Naive thymus-derived CD4-positive, alpha-beta T cell (primary cell): ENCODE measurements at places on chromosomes 12 and 14.

- H3K27ac ChIP-seq: peak overlapping the region; percentile 85
- H3K4me1 ChIP-seq: peaks cover 95% of the 10 kb centered on the region
- peak; percentile 55 for DNase-seq
- H3K36me3 ChIP-seq: no peaks in the 10 kb centered on the region
These were observed 58.9 kb downstream of the BCL11B start for GRCh38 chr14:99213101-99213500.

GRCh38 chr12:117685110-117685926, 283.5 kb downstream of the KSR2 start:
- no peaks in the 10 kb centered on the region for H3K36me3 ChIP-seq
- no peaks in the 10 kb centered on the region for H3K27me3 ChIP-seq
- no peak overlapping the region for H3K4me3 ChIP-seq
- no peak for DNase-seq
- H3K27ac ChIP-seq: no peak overlapping the region

GRCh38 chr12:9888665-9889273, 7.5 kb downstream of the KLRF2 start:
- DNase-seq: no peak
- H3K36me3 ChIP-seq: no peaks in the 10 kb centered on the region
- H3K27ac ChIP-seq: no peak overlapping the region
- no peaks in the 10 kb centered on the region for H3K27me3 ChIP-seq
- no peak overlapping the region for H3K4me3 ChIP-seq
- H3K4me1 ChIP-seq: no peaks in the 10 kb centered on the region

DNA sequence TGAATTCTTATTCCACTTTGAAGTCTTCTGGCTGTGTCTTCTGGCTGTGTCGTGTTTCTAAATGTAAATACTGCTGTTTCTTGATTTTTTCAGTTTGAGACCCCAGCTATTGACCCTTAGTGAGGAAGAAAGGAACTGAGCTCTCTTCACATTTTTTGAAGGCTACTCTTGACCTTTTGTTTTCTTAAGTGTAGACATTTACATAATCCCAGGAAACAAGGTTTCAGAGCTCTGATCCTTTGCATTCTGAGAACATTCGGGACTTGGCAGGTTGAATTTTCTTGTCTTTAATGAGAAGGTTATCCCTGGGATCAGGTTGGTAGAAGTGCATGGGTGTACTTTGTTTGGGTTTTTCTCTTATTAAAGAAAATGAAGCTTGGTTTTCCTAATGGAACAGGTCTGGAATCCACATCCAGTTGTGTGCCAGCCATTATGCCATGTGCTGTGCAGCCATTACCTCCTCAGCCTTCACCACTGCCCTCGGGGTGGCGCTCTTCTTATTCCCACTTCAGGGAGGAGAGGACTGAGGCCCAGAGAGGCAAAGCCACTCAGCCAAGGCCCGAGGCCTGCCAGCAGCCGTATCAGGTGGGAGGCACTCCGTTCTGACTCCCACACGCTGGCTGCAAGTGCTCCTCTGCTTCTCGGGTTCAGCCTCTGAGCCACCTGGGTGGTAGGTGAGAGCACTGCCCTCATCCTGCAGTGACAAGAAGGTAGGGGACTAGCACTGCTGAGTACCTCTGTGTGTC, 120.9 kb downstream of the BEGAIN start:
- no peaks in the 10 kb centered on the region for H3K36me3 ChIP-seq
- no peaks in the 10 kb centered on the region for H3K27me3 ChIP-seq
- no peak overlapping the region for H3K4me3 ChIP-seq
- DNase-seq: no peak
- H3K27ac ChIP-seq: no peak overlapping the region

DNA sequence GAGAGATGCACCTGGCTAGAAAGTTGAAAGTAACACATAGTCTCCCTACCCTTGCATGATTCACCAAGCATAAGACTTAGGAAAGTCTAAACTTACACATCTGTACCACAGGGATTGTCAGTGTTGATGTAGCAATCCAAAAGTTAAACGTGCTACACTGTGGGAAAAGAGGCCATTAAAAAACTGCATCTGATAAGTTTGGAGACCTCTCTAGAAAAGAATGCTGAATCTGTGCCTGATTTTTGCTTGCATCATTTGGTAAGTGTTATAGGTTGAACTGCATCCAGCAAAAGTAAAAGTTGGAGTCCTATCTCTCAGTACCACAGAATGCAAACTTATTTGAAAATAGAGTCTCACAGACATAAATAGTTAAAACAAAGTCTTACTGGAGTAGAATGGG, 126.6 kb downstream of the SLC6A15 start:
- no peaks in the 10 kb centered on the region for H3K27me3 ChIP-seq
- DNase-seq: no peak
- no peaks in the 10 kb centered on the region for H3K36me3 ChIP-seq
- H3K4me3 ChIP-seq: no peak overlapping the region
- H3K27ac ChIP-seq: no peak overlapping the region

GRCh38 chr14:84969501-84969900, 560.4 kb upstream of the FLRT2 start:
- H3K27me3 ChIP-seq: no peaks in the 10 kb centered on the region
- no peak overlapping the region for H3K4me3 ChIP-seq
- no peaks in the 10 kb centered on the region for H3K4me1 ChIP-seq
- no peak for DNase-seq

GRCh38 chr12:64010069-64010686, 165.7 kb downstream of the SRGAP1 start:
- H3K4me1 ChIP-seq: no peaks in the 10 kb centered on the region
- no peaks in the 10 kb centered on the region for H3K27me3 ChIP-seq
- H3K4me3 ChIP-seq: no peak overlapping the region
- no peak for DNase-seq
- no peak overlapping the region for H3K27ac ChIP-seq
- H3K36me3 ChIP-seq: no peaks in the 10 kb centered on the region

DNA sequence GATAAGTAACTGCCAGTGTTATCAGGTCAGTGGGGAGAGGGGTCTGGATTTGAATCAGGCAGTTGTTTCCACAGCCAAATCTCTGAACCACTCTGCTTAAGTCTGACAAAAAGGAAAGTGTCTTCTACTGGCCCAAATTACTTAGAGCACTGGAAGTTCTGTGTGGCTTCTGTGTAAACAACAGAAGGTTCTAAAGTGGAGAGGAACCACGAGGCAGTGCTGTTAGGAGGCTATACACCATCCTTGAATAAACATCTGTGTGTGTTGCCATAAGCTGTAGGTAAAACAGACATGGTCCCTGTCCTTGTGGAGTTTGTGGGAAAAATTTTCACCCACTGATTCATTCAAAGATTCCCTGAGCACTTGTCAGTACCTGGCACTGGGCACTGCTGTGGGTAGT, 50.0 kb downstream of the GALNT4 start:
- H3K4me1 ChIP-seq: peaks cover 16% of the 10 kb centered on the region
- H3K4me3 ChIP-seq: no peak overlapping the region
- no peaks in the 10 kb centered on the region for H3K36me3 ChIP-seq
- no peaks in the 10 kb centered on the region for H3K27me3 ChIP-seq

- H3K4me1 ChIP-seq: no peaks in the 10 kb centered on the region
- H3K27me3 ChIP-seq: no peaks in the 10 kb centered on the region
- H3K27ac ChIP-seq: no peak overlapping the region
- H3K4me3 ChIP-seq: no peak overlapping the region
- H3K36me3 ChIP-seq: no peaks in the 10 kb centered on the region
These were observed 165.0 kb upstream of the GZMB start for GRCh38 chr14:24798911-24799462.

GRCh38 chr12:41697161-41697560, 447.5 kb downstream of the GXYLT1 start:
- no peaks in the 10 kb centered on the region for H3K4me1 ChIP-seq
- H3K36me3 ChIP-seq: no peaks in the 10 kb centered on the region
- H3K27me3 ChIP-seq: no peaks in the 10 kb centered on the region
- H3K27ac ChIP-seq: no peak overlapping the region
- DNase-seq: no peak
- H3K4me3 ChIP-seq: no peak overlapping the region

GRCh38 chr12:27779416-27779919, 565 bp upstream of the KLHL42 start:
- peaks cover 12% of the 10 kb centered on the region for H3K4me1 ChIP-seq
- no peak for DNase-seq
- peak overlapping the region; percentile 76 for H3K27ac ChIP-seq
- H3K36me3 ChIP-seq: no peaks in the 10 kb centered on the region
- no peaks in the 10 kb centered on the region for H3K27me3 ChIP-seq

- H3K27ac ChIP-seq: no peak overlapping the region
- no peak for DNase-seq
- H3K4me3 ChIP-seq: no peak overlapping the region
- H3K27me3 ChIP-seq: no peaks in the 10 kb centered on the region
- no peaks in the 10 kb centered on the region for H3K4me1 ChIP-seq
These were observed 23.9 kb downstream of the IFNG-AS1 start for GRCh38 chr12:68013181-68013580.

DNA sequence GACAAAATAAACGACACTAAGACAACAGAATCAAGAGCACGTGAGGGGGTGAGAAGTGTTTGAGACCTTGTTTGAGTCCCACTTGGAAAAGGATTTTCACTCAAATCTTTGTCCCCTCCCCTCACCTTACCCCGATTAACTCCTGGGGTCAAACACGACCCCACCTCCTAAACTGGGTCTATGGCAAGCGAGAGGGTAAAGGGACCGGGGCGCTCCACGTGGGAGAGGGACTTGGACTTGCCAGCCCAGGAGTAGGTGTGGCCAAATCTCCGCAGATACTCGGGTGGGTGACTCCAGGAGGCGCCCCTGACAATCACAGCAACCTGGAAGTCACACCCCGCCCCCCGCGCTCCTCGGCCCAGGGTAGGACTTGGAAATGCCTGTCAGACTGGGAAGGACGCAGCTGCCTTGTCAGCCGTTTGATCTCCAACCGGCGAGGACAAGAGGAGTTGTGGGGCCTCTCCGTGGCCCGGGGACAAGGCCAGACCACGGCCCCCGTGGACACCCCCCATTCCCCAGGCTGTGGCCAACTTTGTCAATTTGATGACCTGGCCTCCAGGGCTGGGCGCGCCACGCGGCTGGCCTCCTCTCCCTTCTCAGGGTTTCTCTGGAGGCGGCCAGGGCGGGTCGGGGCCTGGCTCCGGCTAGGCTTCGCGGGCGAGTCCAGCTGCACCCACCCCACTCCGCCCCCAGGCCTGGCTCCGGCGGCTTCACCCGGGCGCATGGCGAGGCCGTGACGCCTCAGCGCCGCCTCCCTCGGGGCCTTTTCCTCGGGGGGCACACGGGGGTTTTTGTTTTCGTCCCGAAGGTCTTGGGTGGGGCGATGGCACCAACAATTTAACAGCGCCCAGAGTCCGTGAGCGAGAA, 1.1 kb upstream of the BCL11B start:
- peaks cover 6% of the 10 kb centered on the region for H3K4me1 ChIP-seq
- no peak for DNase-seq
- peak overlapping the region; percentile 98 for H3K27ac ChIP-seq
- no peaks in the 10 kb centered on the region for H3K27me3 ChIP-seq
- H3K36me3 ChIP-seq: no peaks in the 10 kb centered on the region
- peak overlapping the region; percentile 94 for H3K4me3 ChIP-seq

DNA sequence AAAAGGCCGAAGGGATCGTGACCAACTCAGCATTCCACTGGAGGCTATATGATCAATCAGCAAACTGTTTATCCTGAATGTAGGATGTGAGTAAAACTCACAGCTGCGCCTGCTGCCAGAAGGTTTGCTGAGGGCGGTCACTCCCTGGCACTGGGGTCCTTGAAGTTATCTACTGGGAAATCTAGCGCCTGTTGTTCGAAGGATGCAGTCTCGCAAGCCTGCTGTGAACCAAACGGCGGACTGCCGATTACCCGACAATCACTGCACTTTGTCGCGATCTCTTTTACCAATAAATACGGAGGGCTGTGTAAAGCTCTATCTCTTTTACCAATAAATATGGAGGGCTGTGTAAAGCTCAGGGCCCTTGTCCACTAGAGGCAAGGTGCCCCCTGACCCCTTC, 12.9 kb downstream of the DDX51 start:
- no peak overlapping the region for H3K4me3 ChIP-seq
- no peaks in the 10 kb centered on the region for H3K4me1 ChIP-seq
- no peak overlapping the region for H3K27ac ChIP-seq
- H3K36me3 ChIP-seq: peaks cover 18% of the 10 kb centered on the region
- DNase-seq: no peak

GRCh38 chr14:34324363-34324795, 137.7 kb downstream of the SPTSSA start:
- H3K27ac ChIP-seq: no peak overlapping the region
- no peaks in the 10 kb centered on the region for H3K27me3 ChIP-seq
- no peaks in the 10 kb centered on the region for H3K36me3 ChIP-seq
- peak; percentile 37 for DNase-seq
- no peak overlapping the region for H3K4me3 ChIP-seq
- no peaks in the 10 kb centered on the region for H3K4me1 ChIP-seq

GRCh38 chr12:4472046-4472445, 26.4 kb upstream of the FGF6 start:
- H3K4me1 ChIP-seq: no peaks in the 10 kb centered on the region
- H3K27ac ChIP-seq: no peak overlapping the region
- no peaks in the 10 kb centered on the region for H3K36me3 ChIP-seq
- no peaks in the 10 kb centered on the region for H3K27me3 ChIP-seq
- DNase-seq: no peak
- H3K4me3 ChIP-seq: no peak overlapping the region

- no peaks in the 10 kb centered on the region for H3K27me3 ChIP-seq
- no peak overlapping the region for H3K27ac ChIP-seq
- no peak overlapping the region for H3K4me3 ChIP-seq
- H3K4me1 ChIP-seq: no peaks in the 10 kb centered on the region
- no peaks in the 10 kb centered on the region for H3K36me3 ChIP-seq
- no peak for DNase-seq
These were observed 108.1 kb downstream of the ERC1 start for GRCh38 chr12:1099158-1099557.

- no peaks in the 10 kb centered on the region for H3K36me3 ChIP-seq
- no peaks in the 10 kb centered on the region for H3K4me1 ChIP-seq
- no peak for DNase-seq
- H3K4me3 ChIP-seq: no peak overlapping the region
- no peak overlapping the region for H3K27ac ChIP-seq
- no peaks in the 10 kb centered on the region for H3K27me3 ChIP-seq
These were observed 557.4 kb downstream of the FLRT2 start for GRCh38 chr14:86087377-86087776.

GRCh38 chr12:5556946-5557673, 125.2 kb downstream of the NTF3 start:
- no peak overlapping the region for H3K4me3 ChIP-seq
- no peaks in the 10 kb centered on the region for H3K36me3 ChIP-seq
- no peaks in the 10 kb centered on the region for H3K4me1 ChIP-seq
- DNase-seq: no peak

GRCh38 chr14:93994919-93995682, 2.0 kb upstream of the CCDC197 start:
- H3K4me1 ChIP-seq: no peaks in the 10 kb centered on the region
- H3K27ac ChIP-seq: no peak overlapping the region
- H3K4me3 ChIP-seq: no peak overlapping the region
- no peaks in the 10 kb centered on the region for H3K36me3 ChIP-seq
- H3K27me3 ChIP-seq: no peaks in the 10 kb centered on the region
- DNase-seq: no peak

GRCh38 chr14:56812364-56813141, 2.3 kb upstream of the OTX2 start:
- no peaks in the 10 kb centered on the region for H3K27me3 ChIP-seq
- no peaks in the 10 kb centered on the region for H3K36me3 ChIP-seq
- no peak overlapping the region for H3K4me3 ChIP-seq
- H3K27ac ChIP-seq: no peak overlapping the region
